Esophagus mucosa (tissue), 1 donor: ENCODE measurements at places on chromosomes 6 and 20.

GRCh38 chr6:1587546-1587945 is 22.2 kb upstream of the FOXC1 start:
- peak; percentile 76 for ATAC-seq

- no peak for ATAC-seq
Observed at GRCh38 chr6:5314191-5314865, 53.0 kb downstream of the FARS2 start.

DNA sequence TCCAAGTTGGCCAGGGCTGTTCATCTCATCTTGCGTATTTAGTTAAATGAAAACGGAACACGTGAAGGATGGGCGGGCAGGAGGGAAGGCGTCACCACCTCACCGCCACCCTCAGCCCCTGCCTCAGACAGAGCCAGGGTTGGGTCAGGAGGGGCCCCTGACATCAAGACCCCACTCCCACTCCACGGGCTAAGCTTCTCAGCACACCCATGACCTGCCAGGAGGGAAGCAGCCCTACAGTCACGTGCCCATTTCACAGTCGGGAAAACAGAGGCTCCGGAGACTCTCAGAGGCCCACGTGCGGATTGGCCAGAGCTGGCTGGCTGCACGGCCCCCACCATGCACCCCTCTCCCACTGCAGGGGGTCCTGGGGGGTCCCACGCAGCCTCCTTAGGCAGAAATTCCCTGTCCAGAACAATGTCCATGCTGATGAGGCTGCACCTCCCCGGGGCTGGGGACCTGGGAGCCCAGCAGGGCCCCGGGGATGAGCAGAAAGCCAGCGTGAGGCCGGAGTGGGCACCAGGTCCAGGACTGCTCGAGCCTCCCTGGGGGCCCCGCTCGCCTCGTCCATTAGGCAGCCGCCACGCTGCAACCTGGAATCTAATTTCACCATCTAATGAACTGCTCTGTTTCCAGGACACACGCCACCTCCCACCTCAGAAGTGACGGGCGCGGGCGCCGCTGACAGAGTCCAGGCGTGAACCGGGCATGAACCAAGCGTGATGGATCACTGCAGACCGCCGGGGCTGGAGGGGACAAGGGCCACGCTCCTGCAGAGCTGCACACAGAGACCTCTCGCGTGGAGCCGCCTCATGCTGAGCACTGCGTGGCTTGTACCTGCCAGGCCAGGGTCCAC is 15.8 kb downstream of the KCNQ2 start:
- ATAC-seq, result no peak

DNA sequence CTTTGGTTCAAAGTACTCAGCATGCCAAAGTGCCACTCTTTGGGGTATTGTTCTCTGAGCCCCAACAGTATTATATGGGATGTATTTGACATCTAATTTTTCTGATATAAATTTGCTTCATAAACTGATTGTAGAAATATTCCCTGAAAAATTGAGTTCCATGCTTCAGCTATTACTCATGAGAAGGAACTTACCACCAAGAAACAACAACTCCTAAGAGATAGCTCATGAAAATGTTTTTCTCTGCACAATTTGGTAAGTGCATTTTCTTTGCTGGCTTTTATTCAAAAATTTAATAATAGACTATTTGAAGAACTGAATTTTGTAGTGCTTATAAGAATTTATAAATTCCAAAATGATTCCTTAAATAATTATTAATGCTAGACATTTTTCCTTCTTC is 12.8 kb upstream of the TPD52L1 start:
- ATAC-seq, result no peak

- ATAC-seq, result no peak
Observed at GRCh38 chr6:72890671-72891070, 268.8 kb downstream of the KCNQ5 start.

DNA sequence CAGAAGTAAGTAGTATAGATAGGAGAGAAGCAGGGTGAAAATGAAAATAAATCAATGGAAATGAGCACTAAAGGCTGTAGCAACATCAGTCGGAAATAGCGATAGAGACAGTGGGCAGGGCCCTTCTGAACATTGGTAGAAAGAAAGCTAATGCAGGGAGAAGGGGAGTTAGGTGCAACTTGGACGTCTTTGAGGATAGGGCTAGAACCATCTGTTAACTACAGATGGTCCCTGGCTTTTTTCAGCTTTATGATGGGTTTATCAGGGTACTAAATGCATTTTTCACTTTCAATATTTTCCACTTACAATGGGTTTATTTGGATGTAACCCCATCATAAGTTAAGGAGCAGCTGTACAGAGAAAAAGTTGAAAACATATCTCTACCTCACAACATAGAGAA is 72.8 kb upstream of the CNR1 start:
- no peak for ATAC-seq

DNA sequence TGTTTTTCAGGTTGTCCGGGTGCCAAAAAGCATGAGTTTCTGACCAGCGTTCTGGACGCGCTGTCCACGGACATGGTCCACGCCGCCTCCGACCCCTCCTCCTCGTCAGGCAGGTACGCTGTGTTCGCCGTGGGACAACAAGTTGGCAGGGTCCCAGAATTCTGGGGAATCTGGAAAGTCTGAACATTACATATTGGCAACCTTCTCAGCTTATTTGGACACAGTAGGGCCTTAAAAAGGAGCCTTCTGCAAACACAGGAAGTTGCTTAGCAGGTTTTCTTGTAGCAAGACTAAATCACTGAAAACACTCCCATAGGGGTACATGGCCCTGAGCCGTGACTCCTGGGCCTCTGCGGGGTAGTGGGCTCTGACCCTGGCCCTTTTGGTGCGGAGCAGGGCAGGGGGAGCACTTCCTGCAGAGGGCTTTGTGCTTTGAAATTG is 209.7 kb downstream of the SMOC2 start:
- peak; percentile 47 for ATAC-seq

- ATAC-seq, result no peak
Observed at GRCh38 chr6:111417946-111418345, 65.1 kb downstream of the REV3L start.

DNA sequence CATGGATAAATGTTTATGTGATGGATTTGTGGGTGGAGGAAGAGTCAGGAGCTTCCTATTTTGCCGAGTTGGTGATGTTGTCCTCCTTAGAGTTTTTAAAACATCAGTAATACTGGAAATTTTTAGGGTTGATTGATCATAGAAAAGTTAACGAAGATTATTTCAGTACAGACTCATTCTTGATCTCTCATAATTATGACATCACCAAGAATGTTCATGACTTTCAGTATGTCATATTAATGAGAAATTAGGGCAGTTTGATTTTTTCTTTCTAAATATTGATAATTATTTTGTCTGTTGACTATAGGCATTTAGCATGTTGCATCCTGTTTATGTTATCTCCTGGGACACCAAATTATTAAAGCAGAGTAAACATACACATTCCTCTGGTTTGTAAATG is 512.2 kb downstream of the CD109 start:
- no peak for ATAC-seq

- no peak for ATAC-seq
Observed at GRCh38 chr6:118589649-118590365, 41.7 kb downstream of the PLN start.

DNA sequence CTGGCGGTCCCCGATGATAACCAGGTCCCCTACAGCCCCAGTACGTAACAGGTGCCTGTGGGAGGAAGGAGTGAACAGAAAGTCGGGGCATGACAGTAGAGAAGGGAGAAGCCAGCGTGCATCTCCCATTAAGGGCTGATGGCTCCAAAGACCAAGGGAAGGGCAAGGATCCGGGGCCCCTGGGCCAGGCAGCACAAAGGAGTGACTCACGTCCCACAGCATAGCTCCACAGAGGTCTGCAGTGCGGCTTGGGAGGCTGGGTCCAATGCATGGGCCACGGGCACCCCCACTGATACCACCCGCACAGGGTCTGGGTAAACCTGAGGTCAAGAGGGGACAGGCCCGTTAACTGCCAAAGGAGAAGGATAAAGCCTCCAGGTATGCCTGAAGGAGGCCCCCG is 10.3 kb downstream of the AARS2 start:
- ATAC-seq, result no peak

- no peak for ATAC-seq
Observed at GRCh38 chr20:24321973-24322372, 147.5 kb upstream of the SYNDIG1 start.

DNA sequence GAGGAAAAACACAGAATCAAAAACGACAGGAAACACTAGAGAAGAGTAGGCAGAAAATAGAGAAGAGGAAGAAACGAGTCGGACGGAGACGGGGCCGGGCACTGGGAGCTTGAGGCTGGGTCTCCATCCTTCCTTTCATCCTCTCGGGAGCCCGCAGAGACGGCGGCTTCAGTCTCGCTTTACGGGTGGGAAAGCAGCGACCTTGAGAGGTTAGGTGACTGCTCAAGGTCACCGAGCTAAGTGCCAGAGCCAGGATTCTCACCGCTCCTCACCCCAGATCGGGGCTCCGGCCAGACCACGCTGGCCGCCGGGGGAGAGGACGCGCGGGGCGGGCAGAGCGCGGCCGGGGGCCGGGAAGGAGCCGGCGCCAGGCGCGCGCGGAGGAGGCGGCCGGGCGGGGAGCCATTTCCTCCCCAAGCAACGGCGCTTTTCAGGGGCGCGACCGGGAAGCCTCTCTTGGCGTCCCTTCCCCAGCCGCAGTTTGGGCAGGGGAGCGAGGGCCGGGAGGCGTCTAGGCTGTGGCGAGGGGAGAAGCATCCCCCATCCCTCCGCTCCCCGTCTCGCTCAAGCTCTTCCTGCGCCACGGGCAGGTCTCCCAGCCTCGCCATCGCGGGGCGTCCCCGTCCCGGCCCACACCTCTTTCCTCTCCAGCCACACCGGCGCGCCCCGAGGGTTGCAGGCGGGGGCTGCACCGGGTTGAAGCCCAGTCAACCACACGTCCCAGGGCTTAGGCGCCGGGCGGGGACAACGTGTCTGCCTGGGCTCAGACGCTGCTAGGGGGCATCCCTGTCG is 24.1 kb upstream of the MAP3K7 start:
- ATAC-seq, result peak; percentile 29

GRCh38 chr6:124881898-124882578 is 80.2 kb upstream of the RNF217 start:
- ATAC-seq, result no peak

GRCh38 chr20:21126581-21126870 is 644 bp downstream of the KIZ start:
- ATAC-seq, result no peak

DNA sequence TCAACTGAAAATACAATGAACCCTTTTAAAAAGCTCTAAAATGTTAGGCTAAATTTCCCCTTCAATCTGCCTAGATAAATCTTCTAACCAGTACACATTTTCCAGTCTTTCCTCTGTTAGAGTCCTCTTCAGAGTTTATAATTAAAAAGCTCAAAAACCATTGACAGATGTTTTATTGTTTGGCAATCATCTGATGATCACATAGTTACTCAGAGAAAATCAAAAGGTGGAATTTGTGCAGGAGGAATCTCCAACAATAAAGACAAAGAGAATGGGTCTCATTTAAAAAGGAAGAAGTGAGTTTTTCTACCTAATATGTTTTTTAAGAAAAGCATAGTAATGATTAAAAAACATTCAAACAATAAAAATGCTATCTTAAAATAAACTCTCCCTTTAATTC is 3.1 kb downstream of the TRAPPC3L start:
- ATAC-seq, result no peak

DNA sequence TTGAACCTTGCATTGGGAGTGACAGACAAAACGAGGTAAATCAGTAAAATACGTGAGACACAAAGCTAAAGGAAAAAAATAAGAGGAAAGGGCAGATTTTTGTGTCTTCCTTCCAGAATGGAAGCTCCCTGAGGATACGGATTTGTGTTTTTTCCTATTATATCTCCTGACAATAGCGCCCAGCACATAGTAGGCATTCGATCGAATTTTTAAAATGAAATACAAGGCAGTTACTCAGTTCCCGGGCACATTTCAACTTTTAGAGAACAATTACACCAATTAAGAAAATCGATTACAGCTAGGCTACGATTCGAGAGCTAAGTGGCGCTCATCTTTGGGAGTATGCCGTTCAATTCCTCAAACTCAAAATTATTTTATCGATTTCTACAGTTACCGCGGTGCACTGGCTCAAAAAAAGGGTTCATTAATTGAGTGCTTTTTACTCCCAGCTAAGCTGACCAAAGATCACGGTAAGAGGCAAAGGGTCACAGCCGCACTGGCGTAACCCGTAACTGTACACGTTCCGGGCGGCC is 443 bp downstream of the RMND1 start:
- no peak for ATAC-seq

- ATAC-seq, result peak; percentile 56
Observed at GRCh38 chr6:158646023-158646910, 1.7 kb upstream of the DYNLT1 start.

- ATAC-seq, result no peak
Observed at GRCh38 chr6:63975699-63976098, 340.1 kb downstream of the PHF3 start.

DNA sequence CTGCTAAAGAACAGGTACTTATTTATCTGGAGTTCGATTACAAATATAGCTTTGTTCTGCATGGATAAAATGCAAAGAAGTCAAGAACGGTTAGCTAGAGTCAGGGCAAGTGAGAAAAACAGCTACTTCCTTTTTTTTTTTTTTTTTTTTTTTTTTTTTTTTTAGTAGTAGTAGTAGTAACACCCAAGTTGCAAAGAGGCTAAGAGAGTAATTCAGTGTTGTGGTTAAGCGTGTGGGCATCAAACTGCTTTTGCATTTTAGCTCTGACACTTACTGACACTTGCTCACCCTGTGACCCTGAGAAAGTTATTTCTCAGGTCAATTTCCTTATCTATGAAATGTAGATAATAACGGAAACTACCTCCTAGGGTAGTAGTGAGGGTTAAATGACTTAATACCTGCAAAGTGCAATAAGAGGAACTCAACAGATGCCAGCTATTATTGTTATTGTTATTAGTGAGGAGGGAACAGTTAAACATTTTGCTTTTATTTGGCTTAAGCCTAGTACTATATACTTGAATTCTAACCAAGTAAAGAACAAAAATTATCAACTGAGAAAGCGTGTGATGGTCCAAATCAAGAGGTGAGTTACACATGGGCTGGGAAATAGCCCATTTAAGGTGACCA is 86.7 kb upstream of the BACH2 start:
- peak; percentile 36 for ATAC-seq

DNA sequence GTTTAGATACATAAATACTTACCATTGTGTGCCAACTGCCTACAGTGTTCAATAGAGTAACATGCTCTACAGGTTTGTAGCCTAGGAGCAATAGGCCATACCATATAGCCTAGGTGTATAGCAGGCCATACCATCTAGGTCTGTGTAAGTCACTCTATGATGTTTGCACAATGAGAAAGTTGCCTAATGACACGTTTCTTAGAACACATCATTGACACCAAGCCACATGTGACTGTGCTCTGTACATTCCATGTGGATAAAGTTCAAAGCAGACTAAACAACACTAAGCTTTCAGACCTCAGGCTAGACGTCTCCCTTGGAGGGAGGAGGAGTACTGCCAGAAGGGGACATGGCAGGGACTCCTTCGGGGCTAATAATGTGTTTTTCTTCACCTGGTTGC is 93.6 kb downstream of the KIF16B start:
- peak; percentile 78 for ATAC-seq

GRCh38 chr20:35698298-35699126 is 640 bp downstream of the NFS1 start:
- ATAC-seq, result peak; percentile 46

- no peak for ATAC-seq
Observed at GRCh38 chr6:110563711-110564110, 87.3 kb upstream of the SLC22A16 start.

- no peak for ATAC-seq
Observed at GRCh38 chr6:131652472-131652871, 15.4 kb downstream of the ENPP3 start.
